ENCODE measurements at places on chromosomes 6 and 20.

GRCh38 chr20:33969563-33969962 is 24.1 kb upstream of the RALY start:
- DNase-seq: no peak

GRCh38 chr20:46156065-46156464 is 38.0 kb downstream of the CD40 start:
- no peak for DNase-seq

- DNase-seq: peak; percentile 80
Measured at GRCh38 chr6:1524040-1524480, 85.7 kb upstream of the FOXC1 start.

DNA sequence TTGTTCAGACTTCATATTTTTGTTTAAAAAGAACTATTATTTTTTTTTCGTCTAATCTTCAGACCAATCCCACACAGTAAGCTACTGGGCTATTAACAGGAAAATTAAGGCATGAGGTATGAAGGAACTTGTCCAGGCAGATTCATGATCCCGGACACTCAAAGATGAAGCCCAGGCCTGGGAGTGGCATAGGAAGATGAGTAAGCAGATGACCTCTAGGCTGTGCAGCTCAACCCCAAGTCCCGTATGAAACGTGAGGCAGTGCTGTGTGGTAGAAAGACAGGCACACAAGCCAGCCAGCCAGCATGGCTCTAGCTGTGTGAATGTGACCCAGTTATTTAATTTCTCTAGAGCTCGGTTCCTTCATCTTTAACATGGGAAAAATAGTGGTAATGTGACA is 231.9 kb downstream of the CLIC5 start:
- no peak for DNase-seq

DNA sequence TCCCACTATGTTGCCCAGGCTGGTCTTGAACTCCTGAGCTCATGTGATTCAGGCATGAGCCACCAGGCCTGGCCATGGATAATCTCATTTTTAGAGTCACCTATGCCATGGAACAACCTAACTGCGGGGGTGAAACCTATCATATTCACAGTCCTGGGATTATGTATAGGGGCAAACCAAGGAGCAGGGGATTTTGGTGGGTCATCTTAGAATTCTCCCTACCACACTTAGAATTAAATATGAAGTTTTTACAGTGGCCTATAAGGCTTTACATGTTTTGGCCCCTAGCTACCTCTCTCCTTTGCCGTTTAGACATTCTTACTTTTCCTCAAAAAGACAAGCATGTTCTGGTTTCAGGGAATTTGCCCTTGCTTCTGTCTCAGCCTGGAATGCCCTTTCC is 20.6 kb upstream of the VEGFA start:
- DNase-seq: no peak
